ENCODE measurements at places on chromosomes 2 and 18. TPM values are rescaled to one million over a fixed set of nuclear protein-coding genes. Genes with fewer than 3 reads are reported as not detected.
A peak's percentile ranks its signal among the peaks of the same experiment; 100 is the strongest.

- no peak for DNase-seq
These were observed 23.8 kb downstream of the ABCB11 start for GRCh38 chr2:169007356-169007755.

DNA sequence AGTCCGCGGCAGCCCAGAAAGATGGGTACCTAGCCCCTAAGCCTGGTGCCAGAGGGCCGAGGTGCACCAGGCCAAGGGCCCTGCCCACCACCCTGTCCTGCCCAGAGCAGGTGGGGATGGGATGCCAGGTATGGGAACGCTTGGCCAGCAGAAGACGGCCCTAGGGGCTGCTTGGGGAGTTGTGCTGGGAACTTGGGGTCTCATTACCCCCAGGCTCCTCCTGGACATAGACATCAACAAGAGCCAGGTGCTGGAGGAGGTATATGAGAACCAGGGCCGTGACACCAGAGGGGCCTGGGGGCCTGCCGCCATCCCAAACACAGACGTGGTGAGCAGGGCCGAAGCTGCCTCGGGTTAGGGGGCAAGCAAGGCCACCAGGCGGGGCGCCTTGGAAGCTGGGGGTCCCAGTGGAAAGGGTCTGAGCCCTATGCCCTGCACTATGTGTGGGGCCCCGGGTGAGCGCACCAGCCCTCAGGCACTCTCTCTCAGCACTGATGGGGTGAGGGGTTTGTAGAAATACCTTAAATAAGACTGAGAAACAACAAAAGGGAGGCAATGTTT is 46.9 kb downstream of the FER1L5 start:
- no peak for DNase-seq

DNA sequence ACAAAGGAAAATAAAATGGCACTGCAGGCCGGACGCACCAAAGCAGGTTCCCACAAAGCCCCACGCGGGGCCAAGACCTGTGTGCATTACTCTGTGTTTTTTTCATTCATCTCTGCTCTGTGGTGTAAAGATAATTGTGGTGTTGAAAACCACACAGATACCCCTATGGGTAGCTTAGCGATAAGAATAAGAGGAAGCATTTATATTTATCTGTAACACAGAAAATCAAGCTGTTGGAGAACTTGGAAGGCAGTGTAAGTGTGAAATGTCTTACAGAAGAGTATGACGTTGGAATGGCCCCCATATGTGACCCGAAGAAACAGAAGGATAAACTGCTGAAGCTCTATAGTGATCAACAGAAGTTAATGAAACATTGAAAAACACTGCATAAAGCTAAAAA is 20.3 kb upstream of the MARCO start:
- no peak for DNase-seq

DNA sequence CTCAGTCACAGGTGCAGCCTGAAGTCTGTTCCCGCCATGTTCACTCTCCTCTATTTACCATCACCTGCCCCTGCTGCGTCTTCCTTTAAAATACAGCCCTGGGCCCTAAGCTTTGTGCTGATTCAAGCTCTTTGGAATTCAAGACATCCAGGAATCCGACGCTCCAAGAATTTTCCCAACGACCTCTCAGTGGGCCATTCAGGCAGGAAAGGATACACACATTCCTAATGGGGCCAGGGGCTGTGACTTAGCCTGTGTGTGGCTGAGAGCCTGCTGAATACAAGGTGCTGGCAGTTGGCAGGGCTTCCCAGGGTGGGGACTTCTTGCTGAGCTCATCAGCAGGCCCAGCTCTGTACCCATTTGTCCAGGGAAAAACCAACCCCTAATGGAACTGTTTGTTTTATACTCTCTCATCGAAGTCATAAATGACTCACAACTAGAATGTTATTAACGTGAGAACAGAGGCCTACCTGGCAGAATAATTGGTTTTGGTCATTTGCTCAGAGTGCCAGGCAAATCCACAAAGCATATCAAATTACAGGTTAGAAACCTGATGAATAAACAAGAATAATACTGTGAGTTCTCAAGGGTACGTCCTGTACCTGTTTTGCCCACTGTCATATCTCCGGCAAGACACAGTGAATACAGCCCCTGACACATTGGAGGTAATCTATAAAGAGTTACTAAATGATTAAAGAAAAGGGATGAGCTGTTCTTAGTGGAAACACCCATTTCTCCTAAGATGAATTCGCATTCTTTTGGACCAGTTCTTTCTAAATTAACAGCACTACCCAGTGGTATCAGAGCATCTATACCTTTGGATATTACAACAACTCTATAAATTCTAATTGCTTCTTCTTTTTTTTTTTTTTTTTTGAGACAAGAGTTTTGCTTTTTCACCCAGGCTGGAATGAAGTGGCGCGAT is 12.6 kb upstream of the KCMF1 start:
- DNase-seq: peak; percentile 82

- DNase-seq: peak; percentile 62
These were observed 40.0 kb downstream of the BIN1 start for GRCh38 chr2:127066942-127067341.

DNA sequence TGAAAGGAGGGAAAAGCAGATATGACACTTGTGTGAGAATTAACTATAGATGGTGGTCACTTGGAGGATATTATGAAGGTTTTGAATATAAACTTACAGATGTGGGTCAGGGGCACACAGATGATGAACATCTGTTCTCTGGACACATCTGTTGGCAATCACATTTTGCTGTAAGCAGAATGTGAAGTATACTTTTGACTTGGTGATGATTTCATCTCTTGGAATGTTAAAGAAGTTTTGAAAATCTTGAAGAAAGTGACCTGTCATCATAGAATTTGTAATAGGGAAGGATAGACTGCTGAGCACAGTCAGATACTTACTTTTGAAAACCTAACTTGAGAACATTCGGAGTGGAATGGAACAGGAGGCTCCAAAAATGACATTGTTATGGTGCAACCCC is 40.2 kb downstream of the PIKFYVE start:
- peak; percentile 29 for DNase-seq

DNA sequence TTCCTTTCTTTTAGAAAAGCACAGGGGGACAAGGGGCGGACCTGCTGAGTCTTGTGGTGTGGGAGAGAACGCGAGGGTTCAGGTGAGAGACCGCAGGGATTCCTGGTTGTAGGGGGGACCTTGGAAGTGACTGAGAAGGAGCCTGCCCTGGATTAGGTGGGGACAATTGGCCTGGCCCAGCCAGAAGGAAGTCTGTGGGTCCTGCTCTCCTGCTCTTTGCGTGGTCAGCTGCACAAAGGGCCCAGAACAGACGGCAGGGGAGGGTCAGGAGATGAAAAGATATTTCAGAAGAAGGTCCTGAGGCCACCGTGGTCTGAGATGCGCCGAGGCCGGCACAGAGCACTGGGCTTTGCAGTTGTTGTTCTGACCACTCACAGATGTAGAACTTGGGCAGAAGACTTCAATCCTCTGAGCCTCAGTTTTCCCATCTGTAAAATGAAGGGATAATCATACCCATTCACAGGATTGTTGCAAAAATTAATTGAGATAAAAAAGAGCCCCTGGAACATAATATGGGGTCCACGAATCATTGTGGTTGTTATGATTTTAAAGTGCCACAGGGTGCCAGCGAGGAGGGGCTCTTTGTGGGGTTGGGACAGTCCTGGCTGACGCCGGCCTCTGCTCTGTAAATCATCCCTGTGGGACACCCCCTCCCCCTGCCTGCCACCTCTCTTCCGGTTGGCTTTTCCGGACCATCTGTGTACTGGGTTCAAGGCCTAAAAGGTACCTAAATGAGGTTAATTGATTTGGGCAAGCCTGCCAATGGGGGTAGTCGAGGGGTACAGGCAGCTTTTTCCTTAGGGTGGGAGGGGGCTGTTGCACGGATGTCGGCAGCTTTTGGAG is 1.8 kb downstream of the LPIN1 start:
- DNase-seq: no peak

- DNase-seq: no peak
These were observed 131.4 kb upstream of the MAP3K20 start for GRCh38 chr2:172944022-172944793.

The UGT1A8 gene
- total RNA-seq: not detected

The C18orf32 gene
- 24.5 TPM for total RNA-seq

The TUBB8B gene
- total RNA-seq: 0.32 TPM

The C2orf66 gene
- not detected for total RNA-seq

The MTIF2 gene
- total RNA-seq: 37.0 TPM

The RNASEH1 gene
- total RNA-seq: 48.3 TPM

The KCNK3 gene
- under 0.01 TPM for total RNA-seq

All from fibroblast of villous mesenchyme (primary cell).